Activated naive CD8-positive, alpha-beta T cell treated with anti-CD3 and anti-CD28 coated beads, Interleukin-2, amount 50 U/mL, for 16 hours (primary cell): ENCODE measurements at places on chromosomes 3 and 15.

GRCh38 chr15:94032571-94032970 is 198.8 kb upstream of the MCTP2 start:
- no peak for DNase-seq

GRCh38 chr3:64861684-64862083 is 173.9 kb upstream of the ADAMTS9 start:
- no peak for DNase-seq

GRCh38 chr3:170247875-170248274 is 25.7 kb downstream of the PRKCI start:
- no peak for DNase-seq

DNA sequence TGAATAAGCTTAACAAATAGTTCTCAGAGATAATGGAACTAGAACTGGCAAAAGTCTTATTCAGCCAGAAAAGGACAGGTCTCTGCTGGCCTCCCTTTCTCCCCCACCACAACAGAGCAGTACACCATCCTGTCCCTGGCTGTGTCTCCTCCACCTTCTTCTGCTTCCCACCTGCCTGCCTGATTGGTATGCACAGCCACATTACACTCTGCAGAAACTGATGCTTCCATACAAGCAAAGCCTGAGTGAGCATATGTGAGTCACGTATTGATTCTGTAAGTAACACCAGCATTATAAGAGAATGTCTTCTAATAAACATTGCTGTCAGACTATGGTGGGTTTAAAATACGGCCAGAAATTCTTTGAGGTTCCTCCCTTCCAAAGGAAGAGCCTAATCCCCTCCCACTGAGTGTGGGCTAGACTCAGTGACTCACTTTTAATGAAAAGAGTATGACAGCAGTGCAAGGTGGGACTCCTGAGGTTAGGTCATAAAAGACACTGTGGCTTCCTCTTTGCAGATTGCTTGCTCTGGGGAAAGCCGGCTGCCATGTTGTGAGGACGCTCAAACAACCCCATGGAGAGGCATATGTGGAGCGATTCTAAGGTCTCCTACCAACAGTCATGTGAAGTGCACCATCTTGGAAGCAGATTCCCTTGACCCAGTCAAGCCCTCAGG is 44.4 kb downstream of the ANXA2 start:
- no peak for DNase-seq

- DNase-seq, result no peak
Observed at GRCh38 chr3:162760789-162761188, 1264.2 kb downstream of the OTOL1 start.

DNA sequence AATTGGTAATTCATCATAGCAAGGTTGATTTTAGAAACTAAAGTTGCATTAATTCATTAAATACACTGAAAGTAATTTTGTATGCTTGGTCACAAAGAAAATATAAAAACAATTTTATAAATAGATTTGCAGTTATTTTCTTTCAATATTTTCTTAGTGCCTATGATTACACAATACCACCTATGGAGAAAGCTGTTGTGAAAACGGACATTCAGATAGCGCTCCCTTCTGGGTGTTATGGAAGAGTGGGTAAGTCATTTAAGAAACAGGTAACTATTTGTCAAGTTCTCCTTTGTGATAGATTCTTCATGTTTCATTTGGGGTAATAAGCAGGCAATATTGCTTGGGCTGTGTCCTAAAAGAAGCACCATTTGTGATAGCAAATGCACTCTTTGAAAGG is 3.0 kb downstream of the DUT start:
- DNase-seq, result no peak

DNA sequence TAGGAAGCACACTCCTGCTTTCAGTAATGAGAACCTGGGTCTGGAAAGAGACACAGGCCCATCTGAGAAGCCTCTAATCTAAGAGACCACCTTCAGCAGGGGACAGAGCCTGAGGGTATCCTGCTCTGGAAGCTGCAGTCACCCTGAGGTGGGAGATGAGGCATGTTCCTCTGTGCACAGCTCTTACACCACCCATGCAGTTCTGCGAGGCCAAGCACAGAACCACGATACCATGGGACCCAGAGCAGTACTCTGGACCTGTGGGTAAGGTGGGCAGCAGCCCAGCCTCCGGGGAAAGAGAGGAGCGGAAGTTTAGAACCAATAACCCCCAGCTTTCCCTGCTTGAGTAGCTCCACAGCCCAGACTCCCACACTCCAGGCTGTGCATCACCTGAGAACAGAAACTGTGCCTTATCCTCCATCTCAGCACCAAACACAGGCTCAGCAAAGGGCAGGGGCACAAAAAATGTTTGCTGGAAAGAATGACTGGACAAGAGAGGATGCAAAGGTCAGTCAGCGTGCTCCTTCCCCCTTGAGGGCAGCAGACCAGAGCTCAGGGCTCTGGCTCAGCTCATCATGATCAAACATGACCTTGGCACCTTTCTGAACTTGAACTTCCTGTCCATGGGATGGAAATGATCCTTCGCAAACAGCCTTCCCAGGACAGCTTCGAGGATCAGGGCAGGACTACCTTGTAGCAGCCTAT is 43.1 kb downstream of the RBPMS2 start:
- DNase-seq, result no peak

DNA sequence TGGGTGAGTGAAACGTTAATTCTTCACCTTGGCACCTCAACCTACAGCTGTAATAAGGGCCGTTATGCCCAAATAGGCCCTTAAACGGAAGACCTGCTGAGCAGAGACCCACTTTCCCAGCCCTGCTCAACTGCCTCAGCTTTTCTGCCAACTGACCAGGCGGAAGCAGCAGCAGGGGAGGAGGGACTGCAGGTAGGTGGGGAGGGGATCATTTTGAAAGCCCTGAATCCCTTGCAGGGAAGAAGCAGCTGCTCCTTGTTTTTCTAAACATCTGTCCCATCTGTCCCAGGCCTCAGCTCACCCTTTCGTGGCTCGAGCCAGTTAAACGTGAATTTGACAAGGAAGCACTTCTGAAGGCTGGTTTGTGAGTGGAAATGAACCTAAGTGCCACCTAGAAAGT is 978 bp upstream of the CMC1 start:
- DNase-seq, result no peak
